ENCODE measurements at places on chromosomes 11 and 22.

- no peak for DNase-seq
Observed at GRCh38 chr11:62607714-62608113, 4.9 kb downstream of the EML3 start.

- DNase-seq = no peak
Observed at GRCh38 chr11:68827733-68828132, 14.0 kb downstream of the CPT1A start.

- no peak for DNase-seq
Observed at GRCh38 chr22:25051983-25052710, 99.6 kb downstream of the KIAA1671 start.

- DNase-seq = no peak
Observed at GRCh38 chr22:27311698-27312550, 489.6 kb downstream of the MN1 start.

GRCh38 chr22:22933807-22934542 lies 46.4 kb downstream of the IGLL5 start:
- no peak for DNase-seq

DNA sequence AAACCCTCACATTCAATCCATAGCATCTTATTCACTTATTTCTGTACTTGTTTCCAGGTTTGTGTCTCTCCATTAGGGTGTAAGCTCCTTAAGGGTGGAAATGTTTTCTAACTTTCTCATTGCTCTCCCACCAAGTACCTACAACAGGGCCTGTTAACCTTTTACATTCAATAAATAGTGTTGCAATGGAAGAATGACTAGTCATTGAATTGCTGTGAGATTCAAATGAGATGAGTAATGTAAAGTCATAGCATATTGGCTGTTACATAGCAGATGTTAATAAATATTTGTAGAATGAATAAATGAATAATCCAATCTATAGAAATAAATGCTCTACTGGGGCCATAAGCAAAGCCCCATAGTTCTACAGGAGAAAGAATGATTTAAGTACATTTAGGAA lies 75.4 kb upstream of the DDI1 start:
- DNase-seq = no peak

- no peak for DNase-seq
Observed at GRCh38 chr11:112624431-112624830, 336.8 kb upstream of the NCAM1 start.

GRCh38 chr11:118374729-118375128 lies 15.3 kb downstream of the UBE4A start:
- DNase-seq = no peak

- DNase-seq = no peak
Observed at GRCh38 chr22:37487129-37487528, 945 bp upstream of the MFNG start.

GRCh38 chr11:75771646-75772410 lies 3.2 kb downstream of the DGAT2 start:
- no peak for DNase-seq

GRCh38 chr11:99197477-99197876 lies 176.7 kb downstream of the CNTN5 start:
- no peak for DNase-seq

- no peak for DNase-seq
Observed at GRCh38 chr11:39817241-39817640, 1642.2 kb downstream of the LRRC4C start.

GRCh38 chr11:13984616-13985450 lies 22.3 kb downstream of the SPON1 start:
- DNase-seq = no peak

GRCh38 chr11:122917311-122917710 lies 34.8 kb downstream of the JHY start:
- no peak for DNase-seq

DNA sequence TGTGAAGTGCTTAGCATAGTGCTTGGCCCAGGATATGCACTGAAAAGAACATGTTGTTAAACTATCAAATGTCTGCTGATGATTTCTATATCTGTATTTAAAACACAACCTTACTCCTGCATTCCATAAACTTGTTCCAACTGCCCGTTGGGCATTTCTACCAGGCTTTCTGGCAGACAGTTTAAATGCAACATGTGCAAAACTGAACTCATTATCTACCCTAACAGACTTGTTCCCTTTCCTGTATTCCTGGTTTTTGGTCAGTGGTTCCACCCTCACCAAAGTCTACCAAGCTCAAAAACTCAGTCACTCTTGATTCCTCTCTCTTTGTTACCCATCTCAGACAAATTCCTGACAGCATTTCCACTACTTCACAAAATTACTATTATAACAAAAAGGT lies 6.5 kb upstream of the RAB38 start:
- no peak for DNase-seq

- DNase-seq = no peak
Observed at GRCh38 chr11:47478651-47479329, 29.9 kb upstream of the RAPSN start.

- DNase-seq = no peak
Observed at GRCh38 chr11:24705474-24705873, 208.6 kb downstream of the LUZP2 start.

GRCh38 chr11:118928870-118929500 lies 3.3 kb upstream of the BCL9L start:
- no peak for DNase-seq

GRCh38 chr11:59778122-59778521 lies 22.9 kb downstream of the STX3 start:
- no peak for DNase-seq

DNA sequence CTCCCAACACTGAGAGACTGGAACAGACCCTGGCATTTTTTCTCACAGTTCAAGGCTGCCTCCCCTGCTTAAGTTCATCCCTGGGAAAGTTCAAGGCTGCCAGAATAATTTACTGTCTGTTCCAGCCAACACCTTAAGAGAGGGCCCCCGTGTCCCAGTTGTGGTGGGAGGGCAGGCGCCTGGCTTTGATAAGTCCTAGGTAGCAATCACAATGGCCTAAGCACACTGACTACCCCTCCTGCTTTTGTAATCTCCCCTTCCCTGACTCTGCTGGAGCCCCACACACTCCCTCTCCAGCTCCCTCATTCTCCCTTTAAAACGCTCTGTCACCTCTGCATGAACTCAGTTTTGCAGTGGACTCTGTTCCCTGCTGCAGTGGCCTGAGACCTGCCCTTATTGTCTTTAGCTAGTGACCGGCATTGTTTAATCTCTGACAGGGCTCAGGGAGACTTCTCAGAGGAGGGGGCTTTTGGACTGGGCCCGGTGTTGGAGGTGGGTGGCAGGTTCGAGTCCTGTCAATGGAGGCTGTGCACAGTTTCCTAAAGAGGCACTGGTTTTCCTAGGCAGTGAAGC lies 507.2 kb downstream of the TBC1D22A start:
- DNase-seq = no peak

- no peak for DNase-seq
Observed at GRCh38 chr11:128968916-128969315, 26.2 kb upstream of the TP53AIP1 start.

GRCh38 chr11:71279916-71280645 lies 27.7 kb upstream of the SHANK2 start:
- no peak for DNase-seq

DNA sequence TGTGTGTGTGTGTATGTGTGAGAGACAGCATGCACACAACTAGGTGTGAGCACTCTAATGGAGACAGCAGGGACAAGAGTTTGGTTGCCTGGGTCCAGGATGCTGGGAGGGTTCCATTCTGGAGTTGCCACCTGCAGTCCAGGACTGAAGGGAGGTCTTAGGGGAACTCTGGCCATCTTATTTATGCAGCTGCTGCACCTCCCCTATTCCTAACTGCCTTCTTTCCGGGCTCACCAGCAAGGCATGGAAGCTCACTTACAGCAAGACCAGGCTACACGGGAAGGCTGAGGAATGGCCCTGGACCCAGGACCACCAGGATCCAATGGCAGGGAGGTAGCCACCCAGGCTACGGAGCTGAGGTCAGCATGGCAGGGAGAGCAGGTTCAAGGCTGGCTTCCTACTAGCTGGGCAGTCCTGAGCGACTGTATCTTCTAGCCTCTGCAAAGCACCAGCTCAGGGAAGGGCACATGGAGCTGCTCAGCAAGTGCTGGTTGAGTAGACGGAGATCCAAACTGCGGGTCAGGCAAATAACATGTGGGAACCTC lies 42.2 kb upstream of the B3GAT1 start:
- no peak for DNase-seq

- peak; percentile 60 for DNase-seq
Observed at GRCh38 chr11:68584097-68584496, 100.2 kb upstream of the GAL start.

GRCh38 chr11:92897487-92897886 lies 72.0 kb upstream of the MTNR1B start:
- no peak for DNase-seq

DNA sequence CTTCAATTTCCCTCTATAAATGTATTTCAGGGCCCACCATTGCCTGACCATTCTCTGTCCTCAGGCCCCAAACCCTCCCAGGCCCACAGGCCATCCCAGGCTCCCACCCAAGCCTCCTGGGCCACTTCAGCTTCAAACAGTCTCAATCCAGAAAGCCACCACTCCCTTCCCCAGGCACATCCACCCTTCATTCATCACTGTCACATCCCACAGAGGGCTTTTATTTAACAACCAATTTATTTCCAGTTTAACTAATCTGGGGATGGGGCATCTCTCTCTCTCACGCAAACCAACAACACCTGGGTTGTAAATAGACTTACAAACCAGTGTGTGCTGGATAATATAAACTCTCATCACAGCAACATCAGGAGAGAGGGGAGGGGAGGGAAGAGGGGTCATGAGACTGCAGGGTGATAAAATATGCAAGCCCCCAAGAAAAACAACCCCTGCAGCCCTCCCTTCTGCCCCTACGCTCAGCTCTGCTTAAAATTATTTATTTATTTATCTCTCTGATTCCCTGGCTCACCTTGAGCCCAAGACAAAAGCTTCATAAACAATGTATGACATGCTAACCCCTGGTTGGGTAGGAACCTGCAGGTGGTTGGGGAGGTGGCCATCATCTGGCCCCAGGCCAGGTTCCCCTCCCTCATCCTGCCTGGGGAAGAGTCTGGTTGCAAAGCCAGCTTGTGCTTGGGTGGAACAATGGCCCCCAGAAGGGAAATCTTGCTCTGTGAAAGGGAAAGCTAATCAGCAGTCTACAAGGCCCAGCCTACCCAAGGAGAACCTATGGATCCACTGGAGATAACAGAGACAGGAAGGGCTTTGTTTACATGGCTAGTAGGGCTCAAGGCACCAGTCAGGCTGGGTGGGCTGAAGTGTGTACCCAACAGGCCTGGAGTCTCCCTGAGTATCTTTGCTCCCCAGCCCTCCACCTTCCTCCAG lies 359.2 kb downstream of the BUD13 start:
- no peak for DNase-seq

DNA sequence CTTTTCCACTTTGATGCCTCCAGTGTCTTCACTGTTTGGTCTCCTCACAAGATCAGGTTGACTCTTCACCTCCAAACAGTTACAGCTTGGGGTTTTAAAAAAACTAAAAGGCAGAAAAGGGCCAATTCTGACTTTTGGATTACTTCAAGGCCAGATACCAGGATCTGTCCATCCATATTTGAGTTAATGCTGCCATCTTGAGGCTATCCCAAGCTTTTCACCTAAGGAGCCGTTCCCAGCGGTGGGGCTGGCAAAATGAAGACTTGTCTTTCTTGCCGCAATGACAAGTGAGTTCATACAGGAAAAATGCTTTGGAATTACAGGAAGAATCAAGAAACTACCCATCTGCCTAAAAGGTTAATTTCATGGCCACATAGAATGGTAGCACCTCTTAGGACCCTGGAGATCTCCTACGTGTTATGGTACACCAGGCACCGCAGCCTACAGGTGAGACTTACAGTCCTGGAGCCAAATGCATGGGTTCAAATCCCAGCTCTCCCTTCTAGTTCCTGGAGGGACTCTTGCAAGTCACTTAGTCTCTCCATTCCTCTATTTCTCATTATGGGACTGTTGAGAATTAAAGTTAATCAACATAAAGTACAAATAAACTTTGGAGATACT lies 6.0 kb upstream of the OR5B21 start:
- DNase-seq = peak; percentile 33

- DNase-seq = no peak
Observed at GRCh38 chr11:102306048-102306597, 11.2 kb upstream of the BIRC3 start.

DNA sequence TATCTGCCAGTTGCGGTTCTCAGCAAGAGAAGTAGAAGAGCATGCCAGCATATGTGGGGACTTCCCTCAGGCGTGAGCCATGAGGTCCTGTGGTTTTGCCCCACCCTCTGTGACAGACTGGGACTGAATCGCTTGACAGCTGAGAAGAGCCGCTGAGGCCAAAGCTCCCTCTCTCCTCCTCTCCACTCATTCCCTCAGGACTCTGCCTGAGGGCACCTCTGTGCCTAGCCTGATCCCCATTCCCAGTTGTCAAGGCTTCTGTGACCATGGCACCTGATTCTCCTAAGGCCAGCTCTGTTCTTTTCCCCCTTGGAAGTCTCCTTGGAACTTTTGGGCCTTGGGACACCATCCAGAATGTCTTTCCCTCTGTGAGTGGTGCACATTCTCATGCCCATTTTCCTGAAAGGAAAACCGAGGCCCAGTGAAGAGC lies 27.0 kb downstream of the ART5 start:
- DNase-seq = no peak

- DNase-seq = no peak
Observed at GRCh38 chr11:10205928-10206327, 88.1 kb downstream of the SBF2 start.

GRCh38 chr11:124863137-124863825 lies 2.0 kb upstream of the ROBO3 start:
- DNase-seq = no peak

DNA sequence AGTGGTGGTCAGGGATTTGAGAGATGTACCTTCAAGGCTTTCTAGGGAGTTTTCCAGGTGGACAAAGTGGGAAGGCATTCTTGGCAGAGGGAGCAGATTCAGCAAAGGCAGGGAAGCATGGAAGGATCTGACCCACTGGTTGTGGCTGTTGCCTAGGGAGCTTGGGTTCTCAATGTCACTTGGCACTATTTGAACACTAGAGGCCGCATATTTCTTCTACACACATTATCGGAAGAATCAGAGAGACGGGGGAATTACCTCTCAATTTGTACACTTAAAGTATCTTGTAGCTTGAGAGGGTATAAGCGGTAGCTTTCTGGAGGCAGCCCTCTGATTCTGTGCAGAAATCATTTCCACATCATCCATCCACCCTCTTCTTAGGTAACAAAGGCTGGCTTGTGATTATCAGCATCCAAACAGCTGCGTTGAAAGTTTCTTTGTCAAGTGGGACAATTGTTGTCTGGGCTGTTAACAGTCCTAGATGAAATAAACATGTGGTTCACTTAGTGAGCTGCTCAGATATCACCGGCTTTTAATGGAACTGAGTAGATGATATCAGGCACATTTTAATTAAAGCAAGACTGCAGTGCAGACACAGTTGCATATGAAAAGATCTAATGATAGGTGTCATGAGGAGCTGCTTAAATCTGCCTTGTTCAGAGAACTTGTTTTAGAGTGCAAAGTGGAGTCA lies 2.6 kb downstream of the NELL1 start:
- no peak for DNase-seq

- no peak for DNase-seq
Observed at GRCh38 chr22:30880181-30880601, 88.4 kb downstream of the MORC2 start.

GRCh38 chr11:111932611-111932950 lies 4.6 kb upstream of the DIXDC1 start:
- no peak for DNase-seq
